SK-N-SH (cell line): ENCODE measurements at places on chromosomes 3 and 15.
A peak's percentile ranks its signal among the peaks of the same experiment; 100 is the strongest.

- DNase-seq, result no peak
These were observed 8.9 kb downstream of the TPM1 start for GRCh38 chr15:63051156-63052066.

DNA sequence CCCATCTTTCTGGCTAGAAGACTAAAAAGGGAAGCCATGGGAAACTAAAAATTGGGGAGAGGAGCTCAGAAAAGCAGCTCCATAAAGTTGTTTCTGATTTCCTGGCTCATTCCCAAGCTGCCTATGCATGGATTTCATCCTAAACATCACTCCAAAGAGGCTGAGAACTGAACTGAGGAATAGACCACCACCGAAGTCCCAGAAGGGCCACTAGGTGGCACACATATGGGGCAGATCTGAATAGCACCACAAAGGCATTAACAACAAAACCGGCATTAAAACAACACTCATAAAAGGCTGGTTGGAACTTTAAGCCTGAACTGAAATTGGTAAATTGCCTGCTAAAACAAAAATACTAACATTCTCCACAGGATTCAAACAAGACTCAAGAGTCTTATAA lies 106.3 kb downstream of the PLD1 start:
- peak; percentile 51 for DNase-seq

DNA sequence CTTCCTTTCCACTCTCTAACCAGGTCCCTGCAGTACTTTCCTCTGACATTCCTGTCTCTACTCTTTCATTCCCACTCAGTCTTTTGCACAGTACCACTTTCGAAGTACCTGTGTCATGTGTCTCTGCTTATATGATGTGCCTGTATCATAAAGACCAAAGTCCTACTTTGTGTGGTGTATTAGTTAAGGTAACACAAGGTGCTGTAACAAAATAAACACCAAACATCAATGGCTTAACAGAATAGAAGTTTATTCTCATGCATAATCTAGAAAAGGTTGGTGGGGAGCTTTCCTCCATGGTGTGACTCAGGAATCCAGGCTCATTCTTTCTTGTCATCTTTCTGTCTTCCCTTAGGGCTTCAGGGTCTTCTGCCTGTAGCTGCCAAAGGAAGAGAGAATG lies 3.3 kb downstream of the TMED3 start:
- DNase-seq, result no peak

DNA sequence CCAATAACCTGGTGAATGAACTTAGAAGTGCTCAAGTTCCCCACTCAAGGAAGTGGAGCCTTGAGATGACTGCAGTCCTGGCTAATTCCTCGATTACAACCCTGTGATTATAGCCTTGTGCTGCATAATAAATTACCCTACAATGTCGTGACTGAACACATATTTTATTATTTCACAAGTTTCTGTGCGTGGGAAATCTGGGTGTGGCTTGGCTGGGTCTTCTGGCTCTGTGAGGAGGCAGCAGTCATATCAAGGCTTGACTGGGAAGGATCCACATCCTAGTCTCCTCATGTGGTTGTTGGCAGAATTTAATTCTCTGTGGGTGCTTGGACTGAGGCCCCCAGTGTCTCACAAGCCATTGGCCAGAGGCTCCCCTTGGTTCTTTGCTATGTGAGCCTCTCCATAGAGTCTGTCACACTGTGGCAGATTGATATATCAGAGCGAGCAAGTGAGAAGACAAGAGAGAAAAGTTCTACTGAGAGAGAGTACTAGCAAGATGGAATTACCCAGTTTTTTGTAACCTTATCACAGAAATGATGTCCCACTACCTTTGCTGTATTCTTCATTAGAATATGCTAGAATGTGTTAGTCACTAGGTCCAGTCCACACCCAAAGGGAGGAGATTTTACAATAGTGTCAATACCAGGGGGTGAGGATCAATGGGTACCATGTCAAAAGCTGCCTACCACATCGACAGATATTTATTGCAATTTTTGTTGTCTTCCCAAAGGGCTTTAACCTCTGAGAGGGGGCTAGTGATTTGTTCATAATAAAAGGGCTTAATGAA lies 102.8 kb upstream of the TBC1D5 start:
- no peak for DNase-seq

DNA sequence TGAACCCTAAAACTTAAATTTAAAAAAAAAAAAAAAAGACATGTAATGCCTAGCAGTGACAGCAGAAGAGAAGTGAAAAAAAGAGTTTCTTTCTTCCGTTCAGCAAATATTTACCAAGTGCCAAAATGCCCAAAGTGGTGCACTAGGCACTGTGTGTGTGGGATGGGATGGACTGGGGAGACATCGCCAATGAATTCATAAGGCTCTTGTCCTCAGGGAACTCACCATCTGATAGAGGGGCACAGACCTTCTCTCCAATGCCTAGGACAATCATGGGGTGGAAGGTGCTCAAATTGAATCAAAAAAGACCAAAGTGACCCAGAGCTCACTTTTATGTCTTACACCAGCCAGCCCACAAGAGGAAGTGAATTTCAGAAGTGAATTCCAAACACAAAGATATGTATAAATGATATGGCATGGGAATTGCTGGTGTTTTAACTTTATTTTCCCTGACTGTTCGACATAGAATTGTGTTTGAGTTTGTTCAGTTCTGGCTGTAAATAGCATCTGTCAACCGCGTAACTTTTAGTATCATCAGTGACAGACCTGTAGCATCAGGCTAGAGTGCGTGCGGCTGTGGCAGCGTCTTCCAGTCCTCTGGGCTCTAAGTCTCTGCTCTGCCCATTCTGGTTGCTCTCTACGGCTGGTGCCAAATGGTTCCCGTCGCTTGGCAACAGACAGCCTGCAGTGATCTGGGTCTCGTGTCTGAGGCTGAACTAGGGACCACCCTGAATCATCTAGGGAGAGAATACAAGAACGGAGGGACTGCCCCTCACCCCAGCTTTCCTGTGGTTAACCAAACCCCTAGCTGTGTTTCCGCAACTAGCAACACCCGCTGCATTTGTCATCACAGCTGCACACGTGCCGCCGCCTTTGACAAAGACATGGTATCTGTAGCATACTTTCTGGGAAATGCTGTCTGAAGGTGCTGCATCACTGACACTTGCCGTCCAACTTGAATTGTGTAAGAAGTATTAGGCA lies 154.0 kb upstream of the THBS1 start:
- peak; percentile 41 for DNase-seq
